ENCODE measurements at places on chromosomes 6 and 20.

DNA sequence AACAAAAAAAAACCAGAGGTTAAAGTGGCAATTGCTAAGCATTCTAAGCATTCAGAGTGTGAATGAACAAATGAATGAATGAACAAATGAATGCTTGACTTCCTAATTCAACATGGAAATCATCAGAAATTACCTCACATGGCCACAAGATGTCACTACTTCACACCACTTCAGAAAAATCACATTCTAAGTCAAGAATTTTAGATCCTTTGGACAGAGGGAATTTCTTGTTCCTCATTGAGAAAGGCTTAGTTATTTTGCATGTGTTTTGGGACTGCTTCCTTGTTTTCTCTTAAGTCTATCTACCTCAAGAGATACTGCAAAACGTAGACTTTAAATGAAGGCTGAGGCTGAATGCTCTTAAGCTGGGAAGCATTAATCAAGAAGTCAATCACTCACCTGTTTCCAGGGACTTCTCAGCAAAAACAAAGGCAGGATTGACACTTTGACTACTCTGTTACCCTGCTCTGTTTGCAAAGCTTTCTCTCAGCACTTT is 120.2 kb downstream of the MBOAT1 start:
- ATAC-seq = no peak

- ATAC-seq = peak; percentile 86
These were observed 10.3 kb upstream of the RAD21L1 start for GRCh38 chr20:1215386-1216170.

DNA sequence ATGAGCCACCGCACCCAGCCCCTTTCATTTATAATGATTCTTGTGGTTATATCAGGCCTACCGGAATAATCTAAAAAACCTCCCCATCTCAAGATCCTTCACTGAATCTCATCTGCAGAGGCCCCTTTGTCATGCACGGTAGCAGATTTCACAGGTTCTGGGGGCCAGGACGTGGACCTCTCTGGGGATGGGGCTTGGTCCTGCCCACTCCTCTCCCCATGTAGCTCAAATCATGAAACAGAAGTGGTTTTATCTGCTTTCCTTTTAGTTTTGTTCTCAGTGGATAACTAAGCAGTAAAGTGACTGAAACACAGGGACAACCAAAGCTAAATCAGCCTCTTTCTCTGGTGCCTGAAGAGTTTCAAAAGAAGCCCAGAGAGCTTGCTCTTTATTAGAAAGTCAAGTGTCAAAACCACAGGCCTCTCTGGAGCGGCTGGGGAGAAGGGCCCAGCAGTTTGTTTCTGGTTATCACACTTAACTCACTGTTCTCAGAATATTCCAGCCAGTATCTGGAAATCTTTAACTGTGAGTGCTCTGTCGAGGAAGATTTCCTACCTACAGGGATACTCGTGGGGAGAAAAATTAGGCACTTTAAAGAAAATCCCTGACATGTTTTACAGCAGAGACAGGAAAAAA is 60.6 kb upstream of the FAM184A start:
- ATAC-seq = peak; percentile 28

- peak; percentile 63 for ATAC-seq
These were observed at the start of gene UNC5CL for GRCh38 chr6:41039060-41039998. Gene UNC5CL, minus strand, starts transcription at chr6:41039221. Its CDS starts 4,147 bp downstream, at chr6:41035074.

DNA sequence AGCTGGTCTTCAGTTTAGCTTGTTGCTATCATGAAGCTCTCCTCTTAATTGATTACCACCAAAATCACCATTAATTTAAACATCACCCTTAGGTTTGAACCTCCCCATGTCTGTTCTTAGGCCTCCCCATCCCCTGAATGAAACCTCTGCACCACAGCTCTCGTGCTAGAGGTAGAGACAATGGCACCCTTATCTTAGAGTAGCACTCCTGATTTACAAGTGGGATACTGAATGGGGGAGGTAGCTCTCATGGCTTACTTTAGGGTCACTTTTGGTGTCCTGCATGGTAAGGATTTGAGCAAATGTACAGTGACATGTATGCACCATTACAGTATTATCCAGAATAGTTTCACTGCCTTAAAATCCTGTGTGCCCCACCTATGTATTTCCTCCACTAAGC is 115.6 kb upstream of the ADTRP start:
- ATAC-seq = no peak

DNA sequence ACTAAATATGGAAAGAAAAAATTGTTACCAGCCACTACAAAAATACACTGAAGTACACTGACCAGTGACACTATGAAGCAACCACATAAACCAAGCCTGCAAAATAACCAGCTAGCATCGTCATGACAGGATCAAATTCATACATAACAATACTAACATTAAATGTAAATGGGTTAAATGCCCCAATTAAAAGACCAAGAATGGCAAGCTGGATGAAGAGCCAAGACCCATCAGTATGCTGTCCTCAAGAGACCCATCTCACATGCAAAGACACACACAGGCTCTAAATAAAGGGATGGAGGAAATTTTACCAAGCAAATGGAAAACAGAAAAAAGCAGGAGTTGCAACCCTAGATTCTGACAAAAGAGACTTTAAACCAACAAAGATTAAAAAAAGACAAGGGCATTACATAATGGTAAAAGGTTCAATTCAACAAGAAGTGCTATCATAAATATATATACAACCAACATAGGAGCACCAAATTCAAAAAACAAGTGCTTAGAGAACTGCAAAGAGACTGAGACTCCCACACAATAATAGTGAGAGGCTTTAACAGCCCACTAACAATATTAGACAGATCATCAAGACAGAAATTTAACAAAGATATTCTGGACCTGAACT is 104.8 kb downstream of the HACE1 start:
- no peak for ATAC-seq

GRCh38 chr20:4730780-4731179 is 9.1 kb downstream of the PRND start:
- ATAC-seq = no peak

DNA sequence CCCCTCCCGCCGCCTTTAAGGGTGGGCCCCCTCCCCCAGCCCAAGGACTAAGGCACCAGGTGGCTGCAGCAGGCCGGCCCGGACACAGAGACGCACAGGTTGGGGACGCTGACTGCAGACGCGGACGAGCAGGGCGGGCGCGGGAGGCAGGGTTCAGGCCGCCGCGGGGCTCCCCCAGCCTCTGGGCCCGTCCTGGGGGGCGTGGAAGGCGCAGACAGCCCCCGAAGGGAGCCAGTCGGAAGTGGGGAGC is 9.3 kb downstream of the DUSP15 start:
- ATAC-seq = peak; percentile 27

- ATAC-seq = no peak
These were observed 187.6 kb upstream of the CDYL start for GRCh38 chr6:4588581-4588980.

DNA sequence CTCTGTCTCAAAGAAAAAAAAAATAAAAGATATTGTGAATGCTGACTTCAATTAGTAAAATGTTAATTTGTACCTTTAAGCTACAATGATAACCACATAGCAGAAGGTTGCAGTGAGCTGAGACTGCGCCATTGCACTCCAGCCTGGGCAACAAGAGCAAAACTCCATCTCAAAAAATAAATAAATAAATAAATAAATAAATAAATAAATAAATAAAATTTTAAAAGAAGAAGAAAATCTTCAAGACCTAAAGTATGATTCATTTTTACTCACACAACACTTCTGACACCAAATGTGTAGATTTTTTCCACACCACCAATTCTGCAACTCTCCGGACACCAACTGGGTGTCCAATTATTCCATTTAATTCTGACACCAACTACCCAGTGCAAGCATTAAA is 28.8 kb upstream of the MBOAT1 start:
- no peak for ATAC-seq

DNA sequence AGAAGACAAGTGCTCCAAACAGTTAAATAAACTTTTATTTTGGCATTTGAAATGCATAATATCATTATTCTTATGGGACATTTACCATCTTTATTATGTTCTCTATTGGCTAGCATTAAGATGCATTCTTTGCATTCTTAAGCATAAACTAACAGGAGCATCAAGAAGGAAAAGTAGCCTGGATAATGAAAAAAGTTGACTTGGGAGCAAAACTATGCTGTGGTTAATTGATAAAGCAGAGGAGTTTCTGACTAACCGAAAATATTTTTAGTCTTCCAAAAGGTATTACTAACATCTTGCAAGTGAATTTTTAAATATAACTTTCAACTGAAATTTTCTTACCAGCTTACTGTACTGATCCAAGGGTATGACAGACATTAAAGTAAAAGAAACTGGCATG is 140.3 kb downstream of the FLRT3 start:
- no peak for ATAC-seq

- no peak for ATAC-seq
These were observed 98.1 kb upstream of the THEMIS start for GRCh38 chr6:127998985-127999384.

DNA sequence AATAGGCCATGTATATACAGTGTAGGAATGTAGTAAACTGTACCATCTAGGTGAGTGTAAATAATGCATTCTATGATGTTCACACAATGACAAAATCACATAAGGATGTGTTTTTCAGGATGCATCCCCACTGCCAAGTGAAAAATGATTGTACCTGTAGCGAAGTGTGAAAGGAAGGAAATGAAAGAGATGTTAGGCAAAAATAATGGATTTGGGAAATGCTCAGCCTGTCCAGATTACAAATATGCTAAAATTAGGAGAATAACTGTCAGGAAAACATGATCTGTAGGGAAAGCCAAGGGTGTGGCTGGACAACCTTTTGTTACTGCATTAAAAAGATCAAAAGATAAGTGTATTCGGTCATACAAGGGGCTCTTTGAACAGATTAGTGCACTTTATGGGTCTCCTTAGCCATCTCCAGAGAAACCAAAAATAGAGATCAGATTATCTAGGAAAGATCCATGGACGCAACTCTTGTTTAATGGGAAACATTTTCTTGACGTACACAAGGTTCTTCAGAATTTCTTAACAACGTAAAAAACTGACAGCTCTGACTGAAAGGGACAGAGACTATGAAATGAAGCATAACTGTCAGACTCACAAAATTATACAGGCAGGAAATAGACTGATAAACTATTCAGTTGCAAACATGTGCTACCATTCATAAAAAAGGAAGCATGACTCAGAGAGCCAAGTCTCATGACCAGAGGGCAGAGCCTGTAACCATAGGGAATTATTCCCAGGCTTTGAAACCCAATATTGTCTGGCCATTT is 253.6 kb upstream of the RAB32 start:
- no peak for ATAC-seq

DNA sequence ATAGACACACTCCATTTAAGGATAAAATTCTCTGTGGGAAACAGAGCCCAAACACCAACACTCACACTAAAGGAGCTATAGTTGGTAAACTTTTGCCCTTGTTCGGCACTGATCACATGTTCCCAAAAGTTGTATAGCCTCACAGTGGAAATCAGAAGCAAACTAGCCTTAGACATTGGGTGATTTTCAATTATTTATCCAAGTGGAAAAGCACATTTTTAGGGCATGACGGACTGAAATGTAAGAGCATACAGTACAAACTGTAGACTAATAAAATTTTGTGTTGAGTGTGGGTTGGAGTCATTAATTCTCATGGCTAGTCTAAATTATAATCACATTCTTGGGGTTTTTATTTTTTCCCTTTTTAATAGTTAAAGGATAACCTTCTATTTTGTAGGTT is 202.4 kb downstream of the MOXD1 start:
- ATAC-seq = no peak

GRCh38 chr20:15703171-15703911 is 869.9 kb downstream of the KIF16B start:
- no peak for ATAC-seq

- ATAC-seq = no peak
These were observed 10.0 kb upstream of the SLC4A11 start for GRCh38 chr20:3248993-3249347.

DNA sequence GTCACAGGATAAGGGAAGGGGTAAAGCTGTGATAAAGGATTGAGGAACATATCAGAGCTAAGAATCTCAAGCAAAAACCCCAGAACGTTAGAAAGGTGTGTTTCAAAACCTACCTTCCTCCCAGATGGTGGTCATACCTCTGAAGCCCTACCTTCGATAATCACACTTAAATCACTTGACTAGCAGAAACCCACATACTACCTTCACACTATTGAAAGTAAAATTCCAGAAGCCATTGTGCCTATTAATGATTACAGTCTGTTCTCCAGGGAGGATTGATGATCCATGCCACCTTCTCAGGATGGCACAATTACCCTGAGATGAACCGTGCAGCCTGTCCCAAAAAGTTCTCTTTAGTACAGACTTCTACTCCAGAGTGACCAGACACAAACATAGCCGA is 72.3 kb upstream of the SOX4 start:
- ATAC-seq = no peak

DNA sequence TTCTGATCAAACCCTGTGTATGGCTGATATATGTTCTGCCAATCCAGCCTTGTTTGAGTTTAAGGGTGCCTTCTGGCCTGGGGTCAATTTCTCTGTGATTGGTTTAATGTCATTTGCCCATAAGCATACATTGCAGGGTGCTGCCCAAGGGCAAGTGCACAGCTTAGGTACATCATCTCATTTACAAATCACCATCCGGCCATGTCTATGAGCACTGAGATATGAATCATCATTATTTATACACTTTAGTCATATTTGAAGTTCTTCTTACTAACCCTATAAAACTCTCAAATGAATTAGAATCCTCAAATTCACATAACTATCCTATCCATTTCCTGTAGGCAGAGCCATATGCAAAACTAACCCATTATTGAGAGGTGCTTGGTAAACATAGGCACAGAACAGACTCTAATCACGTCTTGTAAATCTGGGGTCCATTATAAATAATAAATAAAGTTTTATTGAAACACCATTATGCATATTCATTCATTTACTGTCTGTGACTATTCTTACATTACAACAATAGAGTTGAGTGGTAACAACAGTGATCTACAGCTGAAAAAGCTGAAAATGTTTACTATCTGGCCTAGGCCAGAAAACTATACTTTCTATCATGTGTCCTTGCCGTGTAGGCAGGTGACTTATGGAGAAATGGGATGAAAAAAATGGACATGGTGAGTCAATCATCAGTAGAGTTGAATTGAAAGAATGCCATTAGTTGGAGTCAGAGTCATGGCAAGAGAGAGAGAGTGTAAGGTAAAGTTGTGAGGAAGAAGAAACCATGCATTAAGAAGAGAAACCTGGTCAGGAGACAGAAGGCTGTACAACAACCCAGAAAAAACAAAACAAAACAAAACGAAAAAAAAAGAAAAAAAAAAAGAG is 25.0 kb downstream of the KCNQ5 start:
- no peak for ATAC-seq

- no peak for ATAC-seq
These were observed 103.4 kb downstream of the MAP3K4 start for GRCh38 chr6:161094955-161095354.

- no peak for ATAC-seq
These were observed 49.6 kb downstream of the FOXO3 start for GRCh38 chr6:108610270-108610839.
